ENCODE measurements at places on chromosomes 11 and 22.
A peak's percentile ranks its signal among the peaks of the same experiment; 100 is the strongest.

DNA sequence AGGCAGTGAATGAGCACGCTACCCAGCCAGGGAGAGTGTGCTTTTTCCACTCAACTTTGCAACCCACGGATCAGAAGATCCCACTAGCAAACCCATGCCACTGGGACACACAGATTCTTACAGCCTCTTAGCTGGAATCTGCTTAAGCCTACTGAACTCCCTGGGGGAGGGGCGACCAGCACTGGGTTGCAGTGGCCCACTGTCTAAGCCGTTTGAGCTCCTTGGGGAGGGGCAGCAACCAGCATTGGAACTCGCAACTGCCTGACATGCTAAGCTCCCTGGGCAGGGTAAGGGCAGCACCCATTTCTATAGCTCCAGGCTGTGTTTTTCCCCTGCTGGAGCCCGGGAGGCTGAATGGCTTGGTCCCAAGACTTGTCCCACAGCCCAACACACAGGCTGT is 99.6 kb downstream of the FAM168A start:
- DNase-seq: no peak

- no peak for DNase-seq
Observed at GRCh38 chr11:67315325-67315909, 12.1 kb downstream of the SSH3 start.

- DNase-seq: no peak
Observed at GRCh38 chr11:121722431-121723245, 269.9 kb upstream of the SORL1-AS1 start.

- DNase-seq: no peak
Observed at GRCh38 chr11:59040607-59041006, 45.5 kb upstream of the GLYATL1B start.

DNA sequence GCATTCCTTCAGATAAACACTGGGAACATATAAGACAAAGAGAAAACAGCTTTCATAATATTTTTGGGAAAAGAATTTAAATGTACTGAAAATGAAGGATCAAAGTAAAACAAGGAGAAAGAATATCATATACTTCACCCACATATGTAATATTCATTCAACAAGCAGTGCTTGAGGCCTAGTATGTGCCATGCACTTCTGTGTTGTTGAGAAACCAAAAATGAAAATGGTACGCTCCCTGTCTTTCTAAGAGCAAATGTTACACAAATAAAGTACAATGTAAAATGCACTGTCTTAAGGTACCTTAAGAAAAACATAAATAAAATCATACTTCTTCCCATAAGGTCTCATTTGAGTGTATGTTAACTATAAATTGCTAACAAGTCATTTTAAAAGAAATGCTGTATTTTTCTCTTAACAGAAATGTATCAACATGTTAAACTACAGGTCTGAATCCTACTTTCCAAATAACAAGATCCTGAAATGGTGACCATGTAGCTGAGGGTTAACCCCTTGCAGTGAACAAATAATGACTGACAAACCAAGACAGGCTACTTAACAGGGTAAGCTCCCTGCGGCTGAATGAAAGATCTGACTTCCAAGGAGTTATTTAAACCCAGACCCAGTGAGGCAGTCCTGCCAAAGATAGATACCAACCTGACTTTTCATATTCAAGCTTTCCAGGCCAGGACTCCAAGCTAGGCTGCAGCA is 377.6 kb downstream of the DCDC1 start:
- no peak for DNase-seq

GRCh38 chr22:40666151-40666848 is 13.0 kb upstream of the MCHR1 start:
- no peak for DNase-seq

- DNase-seq: no peak
Observed at GRCh38 chr11:26777372-26777808, 55.5 kb upstream of the SLC5A12 start.

DNA sequence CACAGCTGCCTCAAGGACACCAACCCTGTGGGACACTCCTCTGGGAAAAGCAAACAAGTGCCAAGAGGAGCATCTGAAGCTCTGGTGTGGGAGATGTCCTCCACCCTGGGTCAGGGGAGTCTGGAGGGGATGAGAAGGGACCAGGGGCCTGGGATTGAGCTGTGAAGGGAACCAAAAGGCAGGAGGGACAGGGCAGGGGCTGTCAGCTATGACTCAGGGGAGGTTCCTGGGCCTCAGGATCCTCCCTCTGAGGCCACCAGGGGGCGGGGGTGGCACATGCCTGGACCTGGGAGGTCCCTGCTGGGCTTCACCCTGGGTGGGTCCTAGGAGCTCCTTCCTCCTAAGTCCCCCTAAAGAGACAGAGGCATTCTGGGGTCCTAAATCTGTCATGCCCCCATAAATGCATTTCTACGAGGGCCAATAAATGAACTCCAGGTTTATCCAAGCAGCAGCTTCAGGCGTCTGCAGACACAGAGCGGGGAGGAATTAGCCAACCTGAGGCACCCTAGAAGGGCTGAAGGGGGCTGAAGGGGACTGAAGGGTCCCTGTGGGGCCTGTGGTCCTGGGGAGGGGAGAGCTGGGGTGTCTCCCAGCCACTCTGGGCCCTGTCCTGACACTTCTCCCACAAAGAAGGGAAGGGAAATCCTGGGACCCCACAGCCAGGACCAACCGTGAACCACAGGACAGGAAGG is 31.9 kb upstream of the IGLL5 start:
- DNase-seq: peak; percentile 22

- DNase-seq: peak; percentile 79
Observed at GRCh38 chr11:74460481-74461154, 6.7 kb downstream of the KCNE3 start.

DNA sequence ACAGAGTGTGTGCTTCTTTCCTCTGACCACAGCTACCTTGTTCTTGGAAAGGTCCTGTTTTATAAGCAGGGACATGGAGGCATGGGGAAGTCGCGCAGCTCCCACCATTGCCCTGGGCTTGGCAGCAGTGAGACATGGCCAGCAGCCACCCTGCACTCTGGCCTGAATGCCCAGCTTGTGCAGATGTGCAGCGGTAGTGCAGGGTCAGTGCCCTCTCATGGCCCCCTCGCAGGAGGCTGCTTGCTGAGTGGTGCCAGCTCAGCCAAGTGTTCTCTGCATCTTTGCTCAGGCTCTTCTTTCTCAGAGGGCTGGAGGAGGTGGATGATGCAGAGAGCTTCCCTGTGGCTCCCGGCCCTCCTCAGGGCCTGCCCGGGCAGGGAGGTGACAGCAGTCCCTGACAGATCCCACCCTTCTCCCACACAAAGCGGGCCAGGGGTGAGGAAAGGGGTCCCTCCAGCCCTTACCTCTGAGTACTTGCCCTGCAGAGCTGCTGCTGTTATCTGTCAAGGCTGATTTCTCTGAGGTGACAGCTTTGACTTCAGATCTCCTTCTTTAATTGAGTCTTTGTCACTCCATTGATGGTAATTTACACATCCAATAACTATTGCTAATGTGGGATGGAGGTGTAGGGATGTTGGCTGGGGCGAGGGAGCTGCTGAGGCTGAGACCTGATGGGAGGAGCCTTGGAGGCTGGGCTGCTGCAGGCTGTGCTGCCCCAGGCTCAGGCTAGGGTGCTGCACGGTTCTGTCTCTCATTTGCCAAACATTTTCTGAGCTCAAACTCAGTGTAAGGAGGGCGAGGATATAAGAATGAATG is 47.4 kb upstream of the B3GAT1 start:
- DNase-seq: no peak

DNA sequence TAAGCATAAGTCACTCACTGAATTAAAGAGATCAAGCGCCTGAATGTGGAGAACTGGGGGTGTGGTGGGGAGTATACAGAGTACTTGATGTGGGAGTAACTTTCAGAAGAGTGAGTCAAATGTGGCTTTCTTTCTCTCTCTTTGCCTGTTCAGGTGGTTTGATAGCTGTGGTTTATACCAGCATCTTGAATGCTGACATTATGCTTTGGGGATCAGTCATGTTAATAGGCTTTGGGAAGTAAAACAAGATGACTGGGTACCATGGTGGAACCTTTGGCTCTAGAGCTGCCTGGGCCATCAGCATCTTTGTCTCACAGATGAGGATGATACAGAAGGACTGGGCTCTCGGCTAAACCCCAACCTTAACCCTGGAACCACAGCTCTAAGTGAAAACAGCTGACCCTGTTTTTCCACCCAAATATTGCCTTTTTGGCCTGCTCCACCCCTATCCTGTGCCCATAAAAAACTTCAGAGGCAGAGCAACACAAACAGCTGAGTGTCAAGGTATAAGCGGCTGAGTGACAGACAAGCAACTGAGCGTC is 58.2 kb upstream of the GNAZ start:
- no peak for DNase-seq

GRCh38 chr22:36928786-36929535 is 15.5 kb downstream of the CSF2RB start:
- DNase-seq: no peak

- DNase-seq: peak; percentile 69
Observed at GRCh38 chr11:119578521-119579191, 150.3 kb downstream of the NECTIN1 start.

GRCh38 chr11:27977031-27977430 is 130.9 kb downstream of the KIF18A start:
- no peak for DNase-seq

DNA sequence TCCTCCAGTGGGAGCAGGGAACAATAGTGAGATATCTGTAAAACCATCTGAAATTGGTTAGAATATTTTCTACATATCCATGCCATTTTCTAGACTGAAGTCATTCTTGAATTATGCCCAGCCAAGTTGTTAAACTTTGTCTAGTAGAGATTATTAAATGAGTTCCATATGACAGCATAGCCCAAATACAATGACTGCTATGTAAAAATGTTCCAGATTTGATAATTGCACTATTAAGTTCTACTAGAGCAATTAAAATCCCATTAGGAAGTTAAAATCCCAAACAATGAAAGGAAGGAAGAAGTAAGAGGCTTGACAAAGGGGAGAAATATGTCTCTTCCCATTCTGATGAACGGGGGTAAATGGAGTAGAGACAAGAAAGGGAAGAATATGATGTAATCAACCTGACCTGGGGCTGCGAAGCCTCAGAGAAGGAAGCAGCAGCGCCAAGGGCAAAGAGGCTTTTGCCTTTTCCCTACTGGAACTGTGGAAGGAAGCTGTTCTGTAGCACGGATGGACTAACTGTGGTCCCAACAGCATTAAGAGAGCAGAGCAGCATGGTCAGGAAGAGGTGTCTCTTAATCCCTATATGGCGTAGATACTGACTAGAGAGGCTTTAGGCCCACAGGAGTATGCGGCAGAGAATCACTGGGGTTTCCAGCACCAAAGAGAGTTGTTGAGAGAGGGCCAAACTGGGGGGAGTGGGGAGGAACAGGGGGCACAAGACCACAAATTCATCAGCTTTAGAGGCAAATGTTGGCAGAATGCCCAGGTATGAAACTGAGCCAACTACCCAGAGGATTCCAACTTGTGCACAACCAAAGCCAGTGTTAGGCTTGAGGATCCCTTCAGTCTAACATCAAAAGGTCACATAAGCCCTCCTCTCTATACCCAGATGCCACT is 26.7 kb downstream of the RRP8 start:
- peak; percentile 61 for DNase-seq

All from hematopoietic multipotent progenitor cell treated with erythropoietin and hydrocortisone succinate and interleukin-3 and kit ligand, for 8 days (in vitro differentiated cells).